ENCODE measurements at places on chromosomes 3 and 15.

GRCh38 chr3:186807231-186807630, 949 bp upstream of the RFC4 start:
- no peak for DNase-seq

GRCh38 chr3:196181127-196181546, 30.1 kb downstream of the ZDHHC19 start:
- no peak for DNase-seq

DNA sequence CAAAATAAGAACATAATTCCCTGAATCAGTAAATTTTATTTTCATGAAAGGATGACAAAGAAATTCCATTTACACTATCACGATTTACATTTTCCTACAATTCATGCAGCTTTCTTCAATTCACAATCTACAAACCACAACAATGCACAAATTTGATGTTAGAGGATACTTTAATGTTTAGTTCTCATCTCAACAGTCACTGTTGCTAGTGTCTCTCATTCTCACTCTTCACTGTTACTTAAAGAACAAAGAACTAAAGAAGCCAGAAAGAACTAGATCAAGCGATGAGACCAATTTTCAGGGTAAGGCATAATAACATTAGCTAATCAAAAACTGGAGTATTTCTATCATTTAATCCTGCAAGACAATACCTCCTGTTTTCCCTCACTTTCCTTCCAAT, 73.5 kb downstream of the TBL1XR1 start:
- DNase-seq = no peak

- no peak for DNase-seq
Measured at GRCh38 chr15:74278207-74278606, 42.1 kb downstream of the CCDC33 start.

- no peak for DNase-seq
Measured at GRCh38 chr15:64464276-64465005, 4.1 kb downstream of the ZNF609 start.

DNA sequence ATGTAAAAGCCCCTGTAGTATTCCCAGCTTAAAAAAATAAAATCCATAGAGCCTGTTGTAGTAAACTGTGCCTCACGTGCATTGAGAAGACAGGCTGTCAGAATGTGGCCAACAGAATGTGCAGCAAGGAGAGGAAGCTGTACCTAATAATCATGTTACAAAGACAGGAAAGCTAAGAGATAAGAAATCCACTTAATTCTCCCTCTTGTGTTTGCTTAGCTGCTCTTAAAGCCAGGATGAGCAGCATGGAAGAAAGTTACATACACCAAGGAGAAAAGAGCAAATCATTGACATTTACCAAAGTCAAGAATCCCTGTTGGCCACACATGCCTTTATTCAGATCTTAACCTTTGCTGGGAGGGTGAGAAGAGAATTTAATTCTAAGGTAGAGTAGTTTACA, 85.9 kb downstream of the TNIK start:
- DNase-seq = no peak

GRCh38 chr3:67083277-67083676, 85.2 kb downstream of the KBTBD8 start:
- no peak for DNase-seq

GRCh38 chr3:79329154-79329553, 438.6 kb downstream of the ROBO1 start:
- DNase-seq = no peak

- DNase-seq = no peak
Measured at GRCh38 chr3:116809208-116809607, 99.6 kb downstream of the TUSC7 start.

Data from NT2/D1 (cell line).